ENCODE measurements at places on chromosomes 16 and 17. TPM values are rescaled to one million over a fixed set of nuclear protein-coding genes. Genes with fewer than 3 reads are reported as not detected.

DNA sequence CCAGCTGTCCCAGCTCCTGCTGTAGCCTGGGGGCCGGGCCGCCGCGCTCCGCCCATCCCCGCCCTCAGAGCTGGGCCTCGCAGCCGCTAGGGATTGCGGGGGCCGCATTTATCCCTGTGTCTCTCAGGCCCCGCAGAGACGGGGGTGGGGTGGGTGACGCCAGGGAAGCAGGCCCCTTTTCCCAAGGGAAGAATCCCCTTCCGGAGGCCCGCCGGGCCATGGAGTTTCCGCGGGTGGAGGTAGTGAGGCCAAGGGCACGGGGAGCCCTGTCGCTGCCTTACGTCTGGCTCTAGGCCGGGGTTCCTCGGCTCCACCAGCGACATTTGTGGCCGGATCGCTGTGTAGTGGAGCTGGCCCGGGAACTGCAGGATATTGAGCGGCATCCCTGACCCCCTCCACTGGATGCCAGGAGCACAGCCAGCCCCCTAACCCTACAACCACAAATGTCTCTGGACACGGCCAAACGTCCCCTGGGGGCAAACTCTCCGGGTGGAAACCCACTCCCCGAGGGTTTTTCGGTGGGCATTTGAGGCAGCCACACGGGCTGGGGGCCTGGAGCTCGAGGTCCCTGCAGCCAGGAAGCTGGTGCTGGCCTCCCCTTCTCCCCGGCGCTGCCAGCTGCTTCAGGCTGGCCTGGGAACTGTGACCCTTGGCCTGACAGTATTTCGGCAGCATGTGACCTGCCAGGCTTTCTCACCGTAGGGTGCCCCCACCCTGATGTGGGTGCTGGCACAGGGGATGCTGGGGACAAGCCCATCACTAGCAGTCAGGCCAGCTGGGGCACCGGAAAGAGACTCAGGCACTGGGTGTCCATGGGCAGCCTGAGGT lies 12.0 kb upstream of the CD300A start:
- H3K27me3 ChIP-seq: peaks cover 11% of the 10 kb centered on the region
- peak overlapping the region; percentile 26 for H3K4me3 ChIP-seq
- H3K36me3 ChIP-seq: no peaks in the 10 kb centered on the region
- no peak overlapping the region for H3K27ac ChIP-seq

DNA sequence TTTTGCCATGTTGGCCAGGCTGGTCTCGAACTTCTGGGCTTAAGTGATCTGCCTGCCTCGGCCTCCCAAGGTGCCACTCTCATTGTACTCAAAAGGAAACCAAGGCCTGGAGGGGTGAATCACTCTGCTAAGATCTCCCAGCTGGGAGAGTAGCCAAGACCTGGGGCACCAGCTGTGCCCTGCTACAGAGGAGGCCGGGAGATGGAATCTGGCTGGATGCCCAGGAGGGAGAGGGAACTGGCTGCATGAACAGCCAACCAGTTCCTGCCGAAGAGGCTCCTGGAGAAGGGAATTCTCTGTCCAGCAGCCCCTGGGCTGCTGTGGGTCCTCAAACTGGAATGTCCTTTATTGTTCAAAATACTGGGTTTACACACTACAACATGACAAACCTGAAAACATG lies 238.7 kb upstream of the CIBAR2 start:
- H3K27me3 ChIP-seq: no peaks in the 10 kb centered on the region
- no peak for DNase-seq
- no peaks in the 10 kb centered on the region for H3K36me3 ChIP-seq
- peaks cover 12% of the 10 kb centered on the region for H3K4me1 ChIP-seq
- no peak overlapping the region for H3K4me3 ChIP-seq
- H3K27ac ChIP-seq: no peak overlapping the region

DNA sequence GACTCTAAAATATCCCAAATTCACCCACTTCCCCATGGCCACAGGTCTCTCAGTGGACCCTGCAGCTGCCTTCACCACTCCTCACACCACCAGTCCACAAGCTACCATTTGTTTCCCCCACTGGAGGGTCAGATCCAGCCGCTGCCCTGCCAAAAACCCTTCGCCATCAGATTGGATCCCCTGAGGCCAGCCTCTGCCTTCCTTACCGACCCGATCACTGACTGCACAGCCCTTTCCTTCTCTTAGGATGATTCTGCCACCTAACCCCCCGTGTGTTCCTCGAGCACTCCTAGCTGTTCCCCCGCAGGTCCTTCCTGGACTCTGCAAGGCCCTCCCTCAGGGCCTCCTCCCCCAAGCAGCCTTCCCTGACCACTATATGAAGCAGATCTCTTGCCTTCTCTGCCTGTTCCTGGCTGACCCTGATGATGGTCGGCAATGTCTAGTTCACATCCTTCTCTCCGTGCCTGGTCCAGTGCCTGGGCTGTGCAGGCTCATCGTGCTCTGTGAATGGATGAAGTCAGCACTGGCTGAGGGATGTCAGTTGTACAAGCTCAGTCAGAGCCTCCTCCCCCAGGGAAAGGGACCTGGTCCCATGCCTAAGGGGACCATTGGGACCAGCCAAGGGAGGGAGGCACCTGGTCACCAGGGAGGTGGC lies 46.0 kb downstream of the CPNE2 start:
- no peak overlapping the region for H3K27ac ChIP-seq
- 0 out of 2 replicates have a peak, but pooled peaks cover 5% of the 10 kb centered on the region for H3K4me1 ChIP-seq
- no peak for DNase-seq
- H3K36me3 ChIP-seq: no peaks in the 10 kb centered on the region

GRCh38 chr17:7611635-7612293 lies 2.9 kb downstream of the FXR2 start:
- DNase-seq: no peak
- H3K4me3 ChIP-seq: no peak overlapping the region
- H3K27ac ChIP-seq: no peak overlapping the region
- no peaks in the 10 kb centered on the region for H3K27me3 ChIP-seq
- H3K4me1 ChIP-seq: no peaks in the 10 kb centered on the region

DNA sequence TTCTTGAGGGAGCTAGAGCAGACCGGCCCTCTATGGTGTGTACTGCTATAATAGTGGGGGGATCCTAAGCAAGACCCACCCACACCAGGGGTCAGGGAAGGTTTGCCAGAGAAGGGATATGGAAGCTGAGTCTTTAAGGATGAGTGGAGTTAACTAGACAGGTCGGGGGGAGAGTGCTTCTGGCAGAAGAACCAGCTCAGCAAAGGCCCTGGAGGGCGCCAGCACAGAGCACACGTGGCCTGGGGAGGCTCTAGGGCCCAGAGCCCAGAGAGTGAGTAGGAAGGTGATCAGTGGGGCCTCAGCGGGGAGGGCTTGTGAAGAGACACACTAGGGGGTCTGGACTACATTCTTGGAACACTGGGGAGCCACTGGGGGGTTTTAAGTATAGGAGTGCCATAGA lies 21.1 kb downstream of the NGFR start:
- H3K4me1 ChIP-seq: peaks cover 16% of the 10 kb centered on the region
- no peaks in the 10 kb centered on the region for H3K27me3 ChIP-seq
- no peak overlapping the region for H3K4me3 ChIP-seq
- no peak overlapping the region for H3K27ac ChIP-seq

- H3K27me3 ChIP-seq: no peaks in the 10 kb centered on the region
- no peak for DNase-seq
- no peak overlapping the region for H3K4me3 ChIP-seq
Measured at GRCh38 chr17:44053125-44053872, 13.2 kb downstream of the LSM12 start.

GRCh38 chr16:19524356-19524615 lies 544 bp downstream of the CCP110 start:
- peak overlapping the region; percentile 9 for H3K27ac ChIP-seq
- peaks cover 16% of the 10 kb centered on the region for H3K4me1 ChIP-seq
- H3K4me3 ChIP-seq: peak overlapping the region; percentile 92
- H3K27me3 ChIP-seq: no peaks in the 10 kb centered on the region
- DNase-seq: no peak

GRCh38 chr17:32152130-32152529 lies 9.8 kb downstream of the RHOT1 start:
- no peaks in the 10 kb centered on the region for H3K27me3 ChIP-seq
- H3K27ac ChIP-seq: no peak overlapping the region
- no peak for DNase-seq
- no peak overlapping the region for H3K4me3 ChIP-seq
- peaks cover 2% of the 10 kb centered on the region for H3K4me1 ChIP-seq

GRCh38 chr16:88688013-88688778 lies 1.9 kb upstream of the SNAI3 start:
- no peaks in the 10 kb centered on the region for H3K36me3 ChIP-seq
- H3K27me3 ChIP-seq: peaks cover 8% of the 10 kb centered on the region
- no peak for DNase-seq

DNA sequence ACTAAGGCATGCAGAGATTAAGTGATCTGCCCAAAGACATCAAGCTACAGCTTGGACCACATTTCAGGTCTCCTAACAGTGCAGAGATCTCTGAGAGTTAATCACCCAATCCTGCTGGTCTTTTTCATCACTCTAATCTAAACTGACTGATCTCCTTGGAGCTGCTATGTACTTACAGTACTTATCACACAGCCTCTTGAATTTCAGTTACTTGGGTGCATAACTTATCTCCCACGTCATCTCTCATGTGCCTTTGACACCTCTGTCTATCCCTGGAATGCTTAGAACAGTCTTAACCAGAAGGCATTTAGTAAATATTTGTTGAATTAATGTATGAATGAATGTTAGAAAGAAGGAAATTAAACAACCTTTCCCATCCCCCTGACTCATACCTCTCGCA lies 139.0 kb downstream of the SNX11 start:
- H3K4me3 ChIP-seq: no peak overlapping the region
- no peaks in the 10 kb centered on the region for H3K36me3 ChIP-seq
- H3K27me3 ChIP-seq: no peaks in the 10 kb centered on the region
- no peak overlapping the region for H3K27ac ChIP-seq
- peaks cover 8% of the 10 kb centered on the region for H3K4me1 ChIP-seq

- H3K4me1 ChIP-seq: peaks cover 12% of the 10 kb centered on the region
- H3K4me3 ChIP-seq: no peak overlapping the region
- H3K27ac ChIP-seq: no peak overlapping the region
Measured at GRCh38 chr17:57294101-57294500, 37.8 kb downstream of the MSI2 start.

DNA sequence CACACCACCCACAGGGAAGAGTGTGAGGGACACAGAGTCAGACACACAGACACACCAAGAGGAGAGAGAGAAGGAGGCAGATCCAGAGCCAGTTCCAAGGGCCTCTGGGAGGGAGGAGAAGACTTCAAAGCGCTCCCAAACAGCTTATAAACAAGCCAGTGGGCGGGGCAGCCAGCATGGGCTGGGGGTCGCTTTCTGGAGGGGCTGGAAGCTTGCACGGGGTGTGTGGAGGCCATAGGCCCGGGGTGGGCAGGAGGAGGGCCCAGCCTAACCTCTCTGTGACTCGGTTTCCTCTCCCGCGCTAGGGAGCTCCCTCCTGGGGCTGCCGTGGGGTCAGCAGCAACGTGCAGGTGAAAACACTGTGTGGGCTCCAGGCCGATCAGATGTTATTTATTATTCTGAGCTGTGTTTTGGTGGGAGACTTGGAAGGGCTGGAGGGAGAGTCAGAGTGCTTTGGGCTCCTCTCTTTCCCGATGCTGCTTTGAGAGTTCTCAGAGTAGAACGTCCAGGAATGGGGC lies 2.5 kb upstream of the WFIKKN2 start:
- no peak overlapping the region for H3K4me3 ChIP-seq
- H3K27ac ChIP-seq: no peak overlapping the region
- H3K36me3 ChIP-seq: no peaks in the 10 kb centered on the region
- H3K4me1 ChIP-seq: peaks cover 7% of the 10 kb centered on the region
- H3K27me3 ChIP-seq: no peaks in the 10 kb centered on the region

GRCh38 chr17:77376795-77377709 lies 236.3 kb downstream of the SEC14L1 start:
- peaks cover 38% of the 10 kb centered on the region for H3K4me1 ChIP-seq
- no peak for DNase-seq
- H3K27me3 ChIP-seq: no peaks in the 10 kb centered on the region
- no peak overlapping the region for H3K4me3 ChIP-seq

- H3K4me3 ChIP-seq: no peak overlapping the region
- DNase-seq: no peak
- peaks cover 3% of the 10 kb centered on the region for H3K4me1 ChIP-seq
Measured at GRCh38 chr17:73174126-73174525, 9.3 kb downstream of the SSTR2 start.

DNA sequence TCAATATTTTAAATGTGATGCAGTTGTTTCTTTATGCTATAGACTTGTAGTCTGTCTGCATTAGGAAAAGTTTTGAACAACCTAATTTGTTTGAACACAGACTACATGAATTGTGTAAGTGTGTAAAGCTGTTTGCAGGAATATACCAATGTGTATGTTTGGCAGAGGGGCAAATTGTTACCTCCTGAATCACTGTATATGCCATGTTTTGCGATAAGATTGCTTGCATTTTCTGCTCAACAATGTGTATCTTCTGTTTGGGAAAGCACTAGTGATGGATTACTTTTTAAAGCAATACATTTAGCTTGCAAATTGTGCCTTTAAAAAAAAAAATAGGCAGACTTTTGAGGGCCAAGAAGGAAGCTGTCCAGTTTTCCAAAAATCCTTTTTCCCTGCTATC lies 14.6 kb downstream of the RBBP6 start:
- no peak overlapping the region for H3K27ac ChIP-seq
- peaks cover 4% of the 10 kb centered on the region for H3K36me3 ChIP-seq
- DNase-seq: no peak
- no peaks in the 10 kb centered on the region for H3K4me1 ChIP-seq

The KRT20 gene
- total RNA-seq: not detected

The HOXB9 gene
- not detected for total RNA-seq

The HNF1B gene
- total RNA-seq: 0.13 TPM

The CDK3 gene
- total RNA-seq: 7.4 TPM

The KRTAP17-1 gene
- total RNA-seq: not detected

The LAT gene
- 3.0 TPM for total RNA-seq

The STAT5A gene
- 5.4 TPM for total RNA-seq

The SLC6A2 gene
- not detected for total RNA-seq

The CWC25 gene
- total RNA-seq: 13.1 TPM

The CHTF8 gene
- total RNA-seq: 138 TPM
